Kidney epithelial cell (primary cell): ENCODE measurements at places on chromosomes 1 and 21. TPM values are rescaled to one million over a fixed set of nuclear protein-coding genes. Genes with fewer than 3 reads are reported as not detected.

The CACHD1 gene
- total RNA-seq = 12.1 and 12.2 TPM in 2 replicates

The DIPK1A gene
- total RNA-seq = 1.6 and 1.8 TPM in 2 replicates

DNA sequence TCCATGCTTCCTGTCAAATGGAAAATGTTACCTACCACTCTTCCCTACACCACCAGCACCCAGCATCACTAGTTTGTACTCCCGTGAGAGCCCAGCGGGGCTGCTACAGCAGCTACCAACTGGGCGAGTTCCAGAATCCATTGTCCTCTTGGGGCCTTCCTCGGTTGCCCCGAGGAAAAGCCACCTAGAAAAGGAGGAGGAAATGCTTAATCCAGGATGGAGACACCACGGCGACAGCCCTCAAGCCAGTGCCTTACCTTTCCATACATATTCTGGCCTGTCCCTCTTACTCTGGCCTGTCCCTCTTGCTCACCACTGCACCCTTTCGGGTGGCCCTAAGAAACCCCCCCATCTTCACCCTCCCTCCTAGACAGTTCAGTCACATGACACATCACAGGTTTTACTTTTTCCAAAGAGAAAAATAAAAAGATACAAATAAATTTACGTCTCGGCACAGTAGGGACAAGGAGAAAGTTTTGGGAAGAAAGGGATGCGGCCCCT, 478 bp downstream of the RIT1 start:
- no peak for DNase-seq

GRCh38 chr1:37764414-37764825, 500 bp downstream of the EPHA10 start:
- DNase-seq = no peak

DNA sequence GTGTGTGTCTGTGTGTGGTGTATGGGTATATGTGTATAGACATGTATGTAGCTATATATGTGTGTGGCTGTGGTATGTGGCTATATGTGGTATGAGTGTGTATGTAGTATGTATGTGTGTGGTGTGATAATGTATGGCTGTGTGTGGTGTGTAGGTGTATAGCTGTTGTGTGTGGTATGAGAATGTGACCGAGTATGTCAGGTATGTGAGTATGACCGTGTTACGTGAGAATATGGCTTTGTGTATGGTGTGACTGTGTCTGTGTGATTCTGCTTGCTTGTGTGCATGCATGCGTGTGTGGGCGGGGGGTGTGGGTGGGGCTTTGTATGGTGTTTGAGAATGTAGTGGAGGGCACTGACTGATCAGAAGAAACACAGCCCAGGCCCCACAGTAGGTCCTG, 3.5 kb downstream of the ZNF691 start:
- no peak for DNase-seq

DNA sequence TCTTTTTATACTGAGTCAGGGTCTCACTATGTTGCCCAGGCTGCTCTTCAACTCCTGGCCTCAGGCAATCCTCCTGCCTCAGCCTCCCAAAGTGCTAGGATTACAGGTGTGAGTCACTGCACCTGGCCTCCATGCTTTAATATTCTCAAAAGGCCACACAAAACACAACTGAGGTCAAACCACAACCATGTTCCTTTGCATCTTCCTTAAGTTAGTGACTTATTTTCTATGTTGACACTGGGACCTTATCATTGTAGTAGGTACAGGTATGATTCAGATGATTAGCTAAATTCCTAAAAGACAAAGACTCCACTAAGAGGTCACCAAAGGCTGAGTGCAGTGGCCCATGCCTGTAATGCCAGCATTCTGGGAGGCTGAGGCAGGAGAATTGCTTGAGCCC, 131.9 kb upstream of the ATP1B1 start:
- no peak for DNase-seq

GRCh38 chr1:81569761-81570160, 231.0 kb upstream of the ADGRL2 start:
- no peak for DNase-seq

- no peak for DNase-seq
Observed at GRCh38 chr1:32871364-32872191, 866 bp upstream of the FNDC5 start.

DNA sequence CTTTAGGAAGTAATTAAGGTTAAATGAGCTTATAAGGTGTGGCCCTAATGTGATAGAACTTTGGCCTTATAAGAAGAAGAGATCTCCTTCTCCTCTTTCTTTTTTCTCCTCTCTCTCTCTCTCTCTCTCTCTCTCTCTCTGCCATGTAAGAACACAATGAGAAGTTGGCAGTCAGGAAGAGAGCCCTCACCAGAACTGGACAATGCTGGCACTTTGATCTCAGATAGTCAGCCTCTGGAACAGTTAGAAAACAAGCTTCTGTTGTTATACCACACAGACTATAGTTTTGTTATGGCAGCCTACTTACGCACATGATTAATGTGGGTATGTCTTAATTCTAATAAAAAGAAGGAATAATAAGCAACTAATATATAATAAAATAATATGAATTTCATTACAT, 444.2 kb upstream of the LRRC7 start:
- DNase-seq = no peak

GRCh38 chr1:38045401-38046332, 926 bp downstream of the POU3F1 start:
- DNase-seq = no peak

- DNase-seq = no peak
Observed at GRCh38 chr1:64536836-64537490, 67.0 kb downstream of the CACHD1 start.
